ENCODE measurements at places on chromosomes 4 and X. TPM values are rescaled to one million over a fixed set of nuclear protein-coding genes. Genes with fewer than 3 reads are reported as not detected.

Gene SSX3
- not detected for polyA plus RNA-seq

Gene SMIM31
- polyA plus RNA-seq = 0.02 TPM

Gene CTAG1A
- polyA plus RNA-seq = 0.07 TPM

Gene SERTM2
- polyA plus RNA-seq = 0.02 TPM

Gene PABPC1L2A
- polyA plus RNA-seq = 0.02 TPM

Gene COL4A5
- 9.1 TPM for polyA plus RNA-seq

Gene LDB2
- 9.2 TPM for polyA plus RNA-seq

Gene ASB9
- 3.3 TPM for polyA plus RNA-seq

Gene EGFL6
- polyA plus RNA-seq = 0.73 TPM

Gene UCP1
- polyA plus RNA-seq = 0.05 TPM

Gene CPXCR1
- polyA plus RNA-seq = not detected

Gene VEGFC
- 3.3 TPM for polyA plus RNA-seq

Gene UGT2A2
- polyA plus RNA-seq = not detected

Gene IGFBP7
- 301 TPM for polyA plus RNA-seq

Gene FAM184B
- 0.09 TPM for polyA plus RNA-seq

Gene MTMR8
- polyA plus RNA-seq = 1.2 TPM

Gene USP17L26
- polyA plus RNA-seq = not detected

Gene PHKA1
- 14.1 TPM for polyA plus RNA-seq

Gene PAK3
- polyA plus RNA-seq = 1.0 TPM

Gene DMP1
- polyA plus RNA-seq = 1.1 TPM

Gene DYNLT3
- polyA plus RNA-seq = 47.4 TPM
